Anterior cingulate cortex (tissue), 58 donors: ENCODE measurements at places on chromosomes 5 and 9.
A peak's percentile ranks its signal among the peaks of the same experiment; 100 is the strongest.

GRCh38 chr9:81772144-81772543, 82.8 kb upstream of the TLE1 start:
- DNase-seq = no peak

- no peak for DNase-seq
These were observed 113.3 kb downstream of the MARCHF11 start for GRCh38 chr5:16066320-16066719.

DNA sequence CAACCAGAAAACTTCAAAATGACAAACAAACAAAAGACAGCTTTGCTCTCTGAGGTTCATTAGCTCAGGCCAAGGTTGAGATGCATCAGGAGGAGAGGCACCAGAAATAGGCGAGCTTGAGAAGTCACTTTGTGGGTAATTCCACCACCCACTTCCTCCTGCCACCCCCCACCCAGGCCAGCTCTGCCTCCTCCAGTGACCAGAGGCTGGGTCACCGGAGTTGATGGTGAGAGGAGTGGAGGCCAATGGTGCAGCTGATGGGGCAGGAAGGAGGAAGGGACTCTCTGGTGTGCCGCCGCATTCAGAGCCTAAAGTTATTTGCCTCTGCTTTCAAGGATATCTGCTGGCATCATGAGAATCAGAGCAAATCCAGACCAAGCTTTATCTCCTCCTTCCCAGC, 73.8 kb upstream of the ASTN2 start:
- DNase-seq = no peak

DNA sequence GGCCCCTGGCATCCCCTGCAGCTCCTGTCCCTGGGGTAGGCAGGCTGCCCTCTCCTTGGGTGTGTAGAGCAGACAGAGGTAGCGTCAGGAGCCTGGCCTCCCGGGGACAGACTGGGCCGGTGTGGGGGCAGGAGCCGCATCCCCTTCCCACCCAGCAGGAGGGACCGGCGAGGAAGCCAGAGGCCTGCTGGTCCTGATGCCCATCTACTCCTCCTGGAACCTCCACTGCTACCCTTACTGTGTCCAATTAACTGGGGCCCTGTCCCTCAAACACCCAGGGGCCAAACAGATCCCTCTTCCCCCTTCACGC, 15.6 kb downstream of the RALGDS start:
- DNase-seq = no peak

- DNase-seq = no peak
These were observed 26.5 kb downstream of the C9orf85 start for GRCh38 chr9:71937898-71938297.

DNA sequence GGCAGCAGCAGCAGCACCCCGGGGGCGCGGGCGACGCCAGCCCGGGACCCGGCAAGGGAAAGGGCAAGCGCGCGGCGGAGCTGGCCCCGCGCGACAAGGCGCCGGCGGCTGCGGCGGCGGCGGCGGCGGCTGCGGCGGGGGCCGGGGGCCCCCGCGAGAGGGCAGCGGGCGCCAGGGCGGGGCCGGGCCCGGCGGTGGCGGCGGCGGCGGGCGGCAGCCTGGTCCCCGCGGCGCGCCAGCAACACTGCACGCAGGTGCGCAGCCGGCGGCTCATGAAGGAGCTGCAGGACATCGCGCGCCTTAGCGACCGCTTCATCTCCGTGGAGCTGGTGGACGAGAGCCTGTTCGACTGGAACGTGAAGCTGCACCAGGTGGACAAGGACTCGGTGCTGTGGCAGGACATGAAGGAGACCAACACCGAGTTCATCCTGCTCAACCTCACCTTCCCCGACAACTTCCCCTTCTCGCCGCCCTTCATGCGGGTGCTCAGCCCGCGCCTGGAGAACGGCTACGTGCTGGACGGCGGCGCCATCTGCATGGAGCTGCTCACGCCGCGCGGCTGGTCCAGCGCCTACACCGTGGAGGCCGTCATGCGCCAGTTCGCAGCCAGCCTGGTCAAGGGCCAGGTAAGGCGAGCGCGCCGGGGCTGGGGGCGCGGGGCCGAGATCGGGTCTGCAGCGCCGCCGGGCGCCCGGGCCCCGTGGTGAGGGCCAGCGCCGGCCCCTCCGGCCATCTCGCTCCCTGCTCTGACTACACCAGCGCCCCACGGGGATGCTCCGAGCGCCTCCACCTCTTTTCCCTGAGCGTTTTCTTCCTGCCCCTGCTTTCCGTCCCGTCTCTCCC, at the start of gene UBE2QL1:
TSS of gene UBE2QL1 (plus strand) at position 238 of the 843 bp plus-strand sequence. CDS start at position 273, 35 bp downstream.
- no peak for DNase-seq

GRCh38 chr5:175657593-175658271, at the start of gene HRH2:
TSS of gene HRH2 (plus strand) at chr5:175658071. CDS start at chr5:175683234, 25,163 bp downstream.
- DNase-seq = peak; percentile 57

GRCh38 chr9:131461166-131461565, 41.6 kb upstream of the POMT1 start:
- no peak for DNase-seq

DNA sequence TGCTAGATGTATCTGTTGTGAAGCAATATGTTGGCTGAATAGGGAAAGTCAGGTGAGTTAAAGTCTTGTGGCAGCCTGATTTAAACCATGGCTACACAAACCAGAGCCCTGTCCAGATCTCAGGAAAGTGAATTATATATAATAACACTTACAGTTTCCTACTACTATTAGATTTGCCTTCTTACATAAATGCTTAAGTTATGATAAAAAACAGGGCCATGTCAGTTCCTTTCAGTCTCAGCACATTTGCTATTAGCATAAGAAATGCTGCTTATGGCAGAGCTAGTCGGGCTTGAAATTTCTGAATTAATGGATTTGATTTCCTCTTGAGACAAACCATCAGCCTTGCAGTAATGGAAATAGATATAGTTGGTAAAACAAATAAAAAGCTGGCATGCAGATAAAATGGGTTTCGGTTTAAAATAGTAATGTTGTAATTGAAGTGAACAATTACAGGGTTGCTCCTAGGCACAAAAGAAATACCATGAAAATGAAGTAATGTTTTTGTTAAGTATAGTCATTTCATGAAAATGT, 664.2 kb upstream of the ZNF608 start:
- no peak for DNase-seq

DNA sequence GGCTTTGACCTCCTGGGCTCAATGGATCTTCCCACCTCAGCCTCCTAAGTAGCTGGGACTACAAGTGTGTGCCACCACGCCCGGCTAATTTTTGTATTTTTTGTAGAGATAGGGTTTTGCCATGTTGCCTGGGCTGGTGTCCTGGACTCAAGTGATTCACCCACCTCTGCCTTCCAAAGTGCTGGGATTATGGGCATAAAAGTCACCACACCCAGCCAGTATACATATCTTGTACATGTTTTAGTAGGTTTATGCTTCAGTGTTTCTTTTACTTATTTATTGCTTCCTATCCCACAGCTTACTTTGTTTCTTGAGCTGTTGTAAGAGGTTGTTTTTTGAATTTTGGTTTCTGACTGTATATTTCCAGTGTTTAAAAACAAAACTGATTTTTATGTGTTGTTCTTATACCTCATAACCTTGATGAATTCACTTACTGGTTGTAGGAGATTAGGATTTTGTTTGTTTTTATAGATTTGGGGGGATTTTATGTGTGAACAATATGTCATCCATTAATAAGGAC, 12.9 kb downstream of the FBXW5 start:
- no peak for DNase-seq

- DNase-seq = no peak
These were observed 62.1 kb downstream of the SPRY4 start for GRCh38 chr5:142262683-142263082.

DNA sequence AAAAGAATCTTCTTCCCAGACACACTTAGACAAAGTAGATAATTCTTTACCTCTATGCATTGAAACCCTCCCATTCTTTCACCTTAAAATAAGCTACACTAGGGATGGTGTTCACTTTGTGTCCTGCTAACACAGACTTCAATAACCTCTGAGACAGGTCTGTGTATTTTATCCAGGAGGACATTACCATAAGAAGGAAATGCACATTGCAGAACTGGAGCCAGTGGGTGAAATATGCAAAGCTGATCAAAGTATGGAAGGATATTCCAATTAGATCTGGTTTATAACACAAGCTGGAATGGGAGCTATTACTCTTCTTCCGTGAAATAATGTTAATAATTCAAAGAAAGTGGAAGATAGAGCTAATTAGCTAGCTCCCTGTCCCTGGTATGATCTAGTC, 204.1 kb downstream of the BRINP1 start:
- DNase-seq = no peak

- no peak for DNase-seq
These were observed 144.3 kb upstream of the NREP start for GRCh38 chr5:111901296-111901695.

DNA sequence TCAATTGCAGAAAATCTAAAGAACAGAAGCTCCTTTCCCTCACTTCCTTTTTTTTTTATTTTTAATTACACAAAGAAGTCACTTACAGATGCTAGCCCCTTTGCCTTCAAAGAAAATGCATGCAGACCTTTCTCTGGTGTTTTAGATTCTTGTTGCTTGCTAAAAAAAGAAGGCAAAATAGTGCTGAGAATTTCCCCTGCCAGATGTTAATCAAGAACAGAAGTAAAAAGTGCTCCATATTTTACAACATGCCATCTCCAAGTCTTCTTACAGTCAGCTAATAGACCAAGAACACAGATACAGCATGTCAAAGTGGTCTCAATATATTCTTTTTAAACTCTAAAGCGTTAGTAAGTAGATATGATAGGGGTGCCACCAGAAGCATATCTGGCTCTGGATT, 142.8 kb upstream of the RGMB start:
- DNase-seq = no peak

GRCh38 chr9:94792511-94792910, 66.0 kb downstream of the AOPEP start:
- DNase-seq = no peak

DNA sequence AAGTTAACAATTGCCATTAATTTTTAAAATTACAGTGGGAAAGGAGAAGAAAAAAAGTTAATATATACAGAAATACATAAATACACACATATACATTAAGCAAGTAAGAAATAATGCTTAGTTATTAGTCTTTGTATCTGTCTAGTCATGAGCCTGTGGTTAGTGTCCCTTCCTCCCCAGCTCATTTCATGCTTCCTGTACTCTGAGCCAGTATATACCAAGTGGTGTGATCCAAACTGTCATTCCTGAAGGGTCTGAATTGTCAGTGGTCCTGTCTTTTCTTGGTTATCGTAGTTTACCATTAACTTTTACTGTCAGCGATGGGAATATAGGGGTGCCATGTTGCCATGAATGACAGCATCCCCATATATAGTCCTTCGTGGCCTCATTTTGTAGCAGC, 24.2 kb upstream of the STOM start:
- no peak for DNase-seq

GRCh38 chr5:33702867-33703266, 188.9 kb downstream of the ADAMTS12 start:
- DNase-seq = no peak

DNA sequence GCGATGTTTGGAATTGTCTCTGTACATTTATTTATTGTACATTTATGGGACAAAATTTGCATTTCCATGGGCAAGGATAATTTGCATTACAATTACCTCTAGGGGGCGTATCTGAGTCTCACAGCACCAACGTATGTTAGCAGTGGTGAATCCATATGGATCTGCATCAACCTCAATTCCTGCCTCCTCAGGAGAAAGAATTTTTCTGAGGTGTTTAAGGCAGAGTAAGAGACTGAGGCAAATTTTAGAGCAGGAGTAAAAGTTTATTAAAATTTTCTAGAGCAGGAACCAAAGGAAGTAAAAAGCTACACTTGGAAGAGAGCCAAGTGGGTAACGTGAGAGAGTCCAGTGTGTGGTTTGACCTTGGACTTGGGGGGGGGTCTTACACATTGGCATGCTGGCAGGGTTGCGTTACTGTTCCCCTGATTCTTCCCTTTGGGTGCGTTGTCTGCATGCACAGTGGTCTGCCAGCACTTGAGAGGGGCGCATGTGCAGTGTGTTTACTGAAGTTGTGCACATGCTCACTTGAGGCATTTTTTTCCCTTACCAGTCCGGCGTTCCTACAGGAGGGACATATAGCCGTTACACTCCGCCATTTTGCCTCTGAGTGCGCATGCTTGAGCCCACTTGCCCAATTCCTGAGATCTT, 21.0 kb upstream of the RAB14 start:
- DNase-seq = no peak

- no peak for DNase-seq
These were observed 80.8 kb downstream of the HRH2 start for GRCh38 chr5:175738602-175739133.

DNA sequence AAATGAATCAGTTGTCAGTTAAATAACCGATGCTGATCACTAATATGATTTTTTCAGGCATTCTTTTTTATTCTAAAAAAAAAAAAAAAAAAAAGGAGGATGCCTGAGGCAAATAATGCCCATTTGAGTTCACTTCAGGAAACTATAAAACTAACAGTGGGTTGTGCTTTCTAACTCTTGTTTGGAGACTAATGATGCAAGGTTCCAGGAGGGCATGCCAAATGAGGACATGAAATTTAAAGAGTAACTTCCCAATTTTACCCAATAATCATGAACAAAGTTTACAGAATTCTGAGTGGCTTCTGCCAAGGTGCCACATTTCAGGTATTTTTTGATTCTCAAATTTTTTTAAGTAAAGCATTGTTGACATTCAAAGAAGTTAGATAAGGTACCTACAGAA, 41.0 kb downstream of the CEP120 start:
- DNase-seq = no peak

DNA sequence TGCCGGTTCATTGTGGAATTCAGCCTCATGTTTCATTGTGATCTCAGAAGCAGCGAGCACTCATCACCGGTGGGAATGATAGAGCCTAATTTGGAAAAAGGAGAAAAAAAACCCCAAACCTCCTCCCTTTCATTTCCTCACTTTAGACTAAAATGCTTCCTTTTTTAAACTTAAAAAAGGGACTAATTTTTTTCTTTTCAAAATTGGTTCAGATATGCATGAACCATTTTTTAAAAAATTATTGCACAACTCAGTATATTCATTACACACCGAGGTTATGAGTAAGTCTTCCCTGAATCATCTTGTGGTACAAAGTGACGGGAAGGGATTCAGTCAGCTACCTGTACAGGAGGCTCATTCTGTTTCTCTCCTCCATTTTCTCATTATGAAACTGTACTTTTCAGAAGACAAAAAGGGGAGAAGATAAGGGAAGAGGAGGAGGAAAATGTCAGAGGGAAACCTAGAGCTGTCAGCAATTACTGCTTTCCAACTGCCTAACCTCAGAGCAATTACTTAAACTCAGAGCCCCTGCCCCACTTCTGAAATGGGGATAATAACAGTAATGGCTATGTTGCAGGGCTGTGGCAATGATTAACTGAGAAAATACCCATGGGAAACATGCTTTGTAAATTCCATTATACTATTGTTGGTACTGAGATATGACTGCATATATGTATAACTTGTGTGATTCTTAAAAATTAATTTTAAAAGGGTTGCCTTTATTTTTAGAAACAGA, 24.0 kb downstream of the GALNT10 start:
- DNase-seq = no peak

- DNase-seq = no peak
These were observed 25.2 kb downstream of the CYFIP2 start for GRCh38 chr5:157290981-157291711.

GRCh38 chr9:107847978-107848964, 358.7 kb upstream of the KLF4 start:
- no peak for DNase-seq

GRCh38 chr9:124766815-124767554, 4.1 kb downstream of the NR6A1 start:
- DNase-seq = no peak

GRCh38 chr5:100706776-100707175, 171.6 kb downstream of the FAM174A start:
- no peak for DNase-seq
